Activated CD8-positive, alpha-beta memory T cell treated with anti-CD3 and anti-CD28 coated beads for 24 hours (primary cell): ENCODE measurements at places on chromosomes 12 and 14.

DNA sequence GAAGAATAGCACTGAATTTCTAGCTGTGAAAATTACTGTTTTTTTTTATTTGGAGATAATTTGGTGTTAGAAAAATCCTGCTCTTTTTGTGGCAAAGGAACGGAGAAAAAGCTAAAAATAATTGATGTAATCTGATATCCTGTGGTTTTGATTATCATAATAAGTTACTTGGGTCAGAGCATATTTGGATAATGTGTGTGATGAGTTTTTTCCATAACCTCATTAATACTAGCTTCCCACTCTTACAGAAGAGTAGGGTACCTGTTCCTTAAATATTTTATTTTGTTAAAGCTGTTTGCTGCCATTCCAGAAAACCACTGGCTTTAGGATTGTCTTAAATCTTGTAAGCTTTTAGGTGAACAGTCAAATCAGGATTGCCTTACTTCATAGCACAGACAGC is 4.7 kb downstream of the PSMC6 start:
- no peak for DNase-seq

DNA sequence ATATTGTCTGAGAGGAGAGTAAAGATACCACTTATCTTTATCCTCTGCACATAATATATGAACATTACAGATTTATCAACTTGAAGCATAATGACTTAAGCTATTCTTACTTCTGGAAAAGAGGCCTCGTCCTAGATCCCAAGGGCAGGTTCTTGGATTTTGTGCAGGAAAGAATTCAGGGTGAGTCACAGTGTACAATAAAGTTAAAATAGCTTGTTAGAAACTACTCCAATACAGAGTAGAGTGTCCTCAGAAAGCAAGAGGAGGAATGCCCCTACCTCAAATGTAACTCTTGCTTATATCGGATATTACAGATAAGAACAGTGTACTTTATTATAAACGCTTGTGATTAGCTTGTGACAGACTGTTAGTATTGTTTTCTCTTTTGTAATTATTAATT is 41.9 kb upstream of the ABCC9 start:
- no peak for DNase-seq

GRCh38 chr12:132482771-132483170 is 7.2 kb upstream of the FBRSL1 start:
- DNase-seq = no peak

- DNase-seq = no peak
Measured at GRCh38 chr12:123132951-123133619, 17.8 kb downstream of the PITPNM2 start.

DNA sequence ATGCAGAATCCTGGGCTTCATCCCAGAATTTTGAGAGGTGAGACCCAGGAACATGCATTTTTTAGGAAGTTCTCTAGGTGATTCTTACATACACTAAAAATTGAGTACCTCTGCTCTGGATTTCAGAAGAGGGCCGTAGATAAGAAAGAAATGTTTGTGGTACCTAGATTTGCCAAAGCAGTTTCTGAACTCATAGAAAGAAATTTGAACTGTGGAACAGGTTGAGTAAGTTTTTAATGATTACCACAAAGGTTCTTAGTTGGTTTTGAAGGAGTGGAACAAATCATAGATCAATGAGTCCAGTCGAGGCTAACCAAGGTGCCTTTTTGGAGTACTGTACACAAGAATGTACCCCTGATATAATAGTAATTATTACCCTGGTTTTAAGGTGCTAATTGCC is 24.9 kb downstream of the TTLL5 start:
- DNase-seq = no peak

DNA sequence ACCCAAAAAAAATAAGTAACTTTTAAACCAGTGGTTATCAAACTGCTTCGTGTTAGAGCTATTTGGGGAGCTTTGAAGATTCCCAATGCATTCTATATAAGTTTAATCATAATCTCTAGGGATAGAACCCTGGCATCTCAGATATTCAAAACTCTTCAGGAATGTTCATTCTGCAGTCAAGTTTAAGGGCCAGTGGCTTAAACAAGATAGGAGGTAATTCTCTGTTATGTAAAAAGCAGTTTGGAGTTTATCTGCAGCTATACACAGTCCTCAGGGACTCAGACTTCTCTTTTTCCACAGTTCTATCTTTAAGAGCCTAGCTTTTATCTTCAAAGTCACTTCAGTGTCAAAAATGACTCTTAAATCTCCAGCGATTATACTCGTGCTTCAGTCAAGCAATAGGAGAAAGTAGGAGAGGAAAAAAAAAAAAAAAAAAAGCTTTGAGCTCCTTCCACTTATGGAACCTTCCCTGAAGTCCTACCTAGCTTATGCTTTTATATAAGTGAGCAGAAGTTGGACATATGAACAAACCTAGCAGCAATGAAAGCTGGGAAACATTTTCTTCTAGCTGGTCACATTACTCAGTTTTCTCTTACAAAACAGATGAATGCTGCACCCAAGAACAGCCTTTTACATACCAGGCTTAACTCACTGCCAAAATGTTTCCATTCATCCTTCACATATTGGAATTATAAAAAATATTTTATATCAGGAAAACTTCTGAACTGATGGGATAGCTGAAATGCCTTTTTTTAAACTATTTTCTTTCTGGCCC is 302.8 kb downstream of the FSCB start:
- no peak for DNase-seq

DNA sequence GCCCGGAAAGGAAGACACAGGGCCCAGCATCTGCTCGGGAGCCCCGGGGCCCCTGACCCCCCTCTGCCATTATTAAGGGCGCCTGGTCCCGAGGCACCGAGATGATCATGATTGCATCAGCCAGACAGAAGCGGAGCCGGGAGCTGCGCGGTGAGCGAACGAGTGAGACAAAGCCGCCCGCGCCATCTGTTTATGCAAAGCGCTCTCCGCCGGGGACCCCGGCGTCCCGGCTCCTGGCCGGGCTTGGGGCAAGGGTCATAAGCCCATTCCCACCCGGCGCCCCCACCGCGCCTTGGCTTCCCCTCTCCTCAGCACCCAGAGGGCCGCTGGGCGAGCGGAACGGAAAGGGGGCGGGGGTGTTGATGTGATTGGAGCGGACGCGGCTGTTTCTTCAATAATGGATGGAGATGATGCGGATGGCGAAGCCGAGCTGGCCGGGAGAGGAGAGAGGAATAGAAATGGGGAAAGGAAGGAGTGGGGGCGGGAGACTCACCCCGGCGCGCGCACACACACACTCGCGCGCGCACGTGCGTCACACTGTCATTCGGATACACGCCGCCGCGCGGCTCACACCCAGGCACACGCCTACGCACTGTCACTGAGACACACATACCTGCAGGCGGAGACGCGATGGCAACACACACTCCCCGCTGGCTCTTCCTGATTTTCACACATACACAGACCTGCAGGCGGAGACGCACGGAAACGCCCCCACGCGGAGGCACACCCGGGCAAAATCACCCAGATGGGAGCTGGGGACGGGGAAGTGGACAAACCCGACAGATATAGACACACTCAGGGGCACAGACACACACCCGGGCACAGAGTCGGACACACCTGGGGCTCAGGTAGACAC is 10.7 kb downstream of the STAC3 start:
- DNase-seq = peak; percentile 87

DNA sequence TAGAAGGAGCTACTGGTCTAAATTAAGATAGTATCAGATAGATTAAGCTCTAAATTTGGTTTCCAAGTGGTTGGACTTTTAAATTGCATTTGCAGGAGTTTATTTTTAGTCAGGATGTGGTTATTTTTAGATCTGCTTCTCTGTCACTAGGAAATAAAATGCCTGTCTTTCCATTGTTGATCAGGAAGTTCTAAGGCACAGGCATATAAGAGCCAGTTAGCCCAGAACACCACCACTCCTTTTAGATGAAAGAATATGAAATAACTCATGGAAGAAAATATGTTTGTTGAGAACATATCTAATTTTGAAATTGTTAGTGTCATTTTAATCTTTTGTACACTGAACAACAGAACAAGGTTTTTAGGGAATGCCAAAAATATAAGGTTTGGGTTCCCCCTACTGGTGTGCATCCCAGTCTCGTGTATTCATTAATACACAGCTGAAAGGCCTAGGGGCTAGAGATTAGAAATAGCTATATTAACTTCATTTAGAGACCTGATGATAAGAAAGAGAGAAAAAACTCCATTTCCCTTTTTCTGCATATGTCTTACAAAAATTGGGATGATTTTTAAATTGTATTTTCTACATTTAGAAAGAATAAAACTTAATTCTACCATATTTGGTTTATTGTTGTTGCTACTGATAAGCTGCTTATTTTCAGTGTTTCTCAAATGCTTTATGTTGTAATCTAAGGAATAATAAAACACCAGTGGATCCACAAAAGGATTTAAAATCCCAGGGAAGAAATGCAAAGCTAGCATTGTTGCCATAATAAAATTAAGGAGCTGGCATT is 67.2 kb downstream of the RIC8B start:
- no peak for DNase-seq

GRCh38 chr12:32926963-32927362 is 30.4 kb upstream of the PKP2 start:
- DNase-seq = no peak

DNA sequence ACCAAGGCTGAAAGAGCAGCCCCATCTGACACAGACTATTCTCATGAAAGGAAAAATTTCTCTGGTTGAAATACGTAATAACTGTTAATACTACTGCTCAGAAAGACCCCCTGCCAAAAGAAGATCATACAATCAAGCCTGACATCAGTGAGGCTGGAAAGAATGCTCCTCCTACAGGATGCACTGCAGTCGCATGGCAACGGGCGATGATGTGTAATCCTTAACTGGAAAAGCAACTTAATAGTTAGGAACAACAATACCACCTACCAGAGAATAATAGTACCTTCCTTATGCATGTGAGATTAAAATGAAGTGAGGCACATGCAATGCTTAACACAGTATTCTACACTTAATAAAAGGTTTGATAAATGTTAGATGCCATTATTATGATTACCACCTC is 1.2 kb upstream of the GOLGA5 start:
- no peak for DNase-seq

GRCh38 chr14:93142854-93143652 is 27.3 kb upstream of the ITPK1 start:
- no peak for DNase-seq

GRCh38 chr12:121181181-121181580 is 28.7 kb upstream of the P2RX4 start:
- DNase-seq = no peak

DNA sequence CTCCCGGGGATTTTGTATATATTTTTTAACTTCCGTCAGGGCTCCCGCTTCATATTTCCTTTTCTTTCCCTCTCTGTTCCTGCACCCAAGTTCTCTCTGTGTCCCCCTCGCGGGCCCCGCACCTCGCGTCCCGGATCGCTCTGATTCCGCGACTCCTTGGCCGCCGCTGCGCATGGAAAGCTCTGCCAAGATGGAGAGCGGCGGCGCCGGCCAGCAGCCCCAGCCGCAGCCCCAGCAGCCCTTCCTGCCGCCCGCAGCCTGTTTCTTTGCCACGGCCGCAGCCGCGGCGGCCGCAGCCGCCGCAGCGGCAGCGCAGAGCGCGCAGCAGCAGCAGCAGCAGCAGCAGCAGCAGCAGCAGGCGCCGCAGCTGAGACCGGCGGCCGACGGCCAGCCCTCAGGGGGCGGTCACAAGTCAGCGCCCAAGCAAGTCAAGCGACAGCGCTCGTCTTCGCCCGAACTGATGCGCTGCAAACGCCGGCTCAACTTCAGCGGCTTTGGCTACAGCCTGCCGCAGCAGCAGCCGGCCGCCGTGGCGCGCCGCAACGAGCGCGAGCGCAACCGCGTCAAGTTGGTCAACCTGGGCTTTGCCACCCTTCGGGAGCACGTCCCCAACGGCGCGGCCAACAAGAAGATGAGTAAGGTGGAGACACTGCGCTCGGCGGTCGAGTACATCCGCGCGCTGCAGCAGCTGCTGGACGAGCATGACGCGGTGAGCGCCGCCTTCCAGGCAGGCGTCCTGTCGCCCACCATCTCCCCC is 777 bp downstream of the ASCL1 start:
- no peak for DNase-seq

GRCh38 chr12:131605304-131605829 is 105.5 kb upstream of the SFSWAP start:
- DNase-seq = no peak

- DNase-seq = no peak
Measured at GRCh38 chr12:58537278-58537677, 383.0 kb downstream of the LRIG3 start.

GRCh38 chr14:100645196-100645981 is 58.2 kb upstream of the BEGAIN start:
- DNase-seq = peak; percentile 93

- no peak for DNase-seq
Measured at GRCh38 chr14:34498684-34499412, 36.8 kb upstream of the SPTSSA start.

DNA sequence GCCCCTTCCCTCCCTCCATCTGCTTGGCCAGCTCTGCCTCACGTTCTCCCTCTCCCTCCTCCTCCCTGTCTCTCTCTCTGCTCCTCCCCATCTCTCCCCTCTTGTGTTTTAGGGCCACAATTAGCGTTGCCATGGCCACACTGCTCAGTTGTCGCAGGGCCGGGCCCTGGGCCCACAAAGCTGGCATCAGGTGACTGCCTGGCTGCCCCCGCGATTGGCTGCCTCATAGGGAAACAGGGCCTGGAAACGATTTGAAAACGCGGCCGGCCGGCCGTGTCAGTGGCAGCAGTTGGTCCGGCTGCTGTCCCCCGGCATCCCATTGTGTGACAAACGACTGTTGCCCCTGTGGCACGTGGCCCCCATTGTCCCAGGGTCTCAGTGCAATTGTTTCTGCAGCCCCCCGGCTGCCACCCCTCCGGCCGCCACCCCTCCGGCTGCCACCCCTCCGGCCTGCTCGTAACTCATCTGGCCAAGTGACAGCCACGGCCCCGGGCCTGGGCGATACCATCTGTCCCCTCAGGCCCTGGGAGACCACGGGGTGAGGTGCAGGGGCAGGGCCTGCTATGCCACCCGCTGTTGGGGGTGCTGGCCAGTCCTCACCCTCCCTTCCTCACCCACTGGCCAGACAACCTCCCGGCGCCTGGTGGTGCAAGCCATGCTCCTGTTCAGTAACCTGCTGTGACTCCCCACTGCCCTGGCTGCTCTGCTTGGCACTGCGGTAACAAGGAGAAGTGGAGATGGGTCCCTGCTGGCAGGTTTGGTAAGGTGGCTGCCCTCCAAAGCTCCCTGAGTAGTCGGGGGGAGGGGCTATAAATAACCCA is 17.4 kb downstream of the FOXN4 start:
- DNase-seq = no peak
